ENCODE measurements at places on chromosomes 1 and 21. TPM values are rescaled to one million over a fixed set of nuclear protein-coding genes. Genes with fewer than 3 reads are reported as not detected.

The TNFRSF18 gene
- not detected for total RNA-seq

The CRP gene
- not detected for total RNA-seq

The ZNF593OS gene
- total RNA-seq: not detected

The DPH2 gene
- total RNA-seq: 12.3 TPM

The RHEX gene
- total RNA-seq: not detected

The TFF2 gene
- not detected for total RNA-seq

The SPATA45 gene
- total RNA-seq: 0.49 TPM

The MX2 gene
- 0.98 TPM for total RNA-seq

The LAMC1 gene
- total RNA-seq: 30.7 TPM

The IGSF21 gene
- 32.0 TPM for total RNA-seq

The LEFTY2 gene
- under 0.01 TPM for total RNA-seq

The HCRTR1 gene
- 3.2 TPM for total RNA-seq

The ITLN1 gene
- total RNA-seq: not detected

Measured in temporal lobe (tissue), 4 donors.